Astrocyte of the hippocampus (primary cell): ENCODE measurements at places on chromosomes 4 and X.

- DNase-seq = peak; percentile 78
Measured at GRCh38 chrX:101595739-101596419, 21.9 kb downstream of the ARMCX6 start.

DNA sequence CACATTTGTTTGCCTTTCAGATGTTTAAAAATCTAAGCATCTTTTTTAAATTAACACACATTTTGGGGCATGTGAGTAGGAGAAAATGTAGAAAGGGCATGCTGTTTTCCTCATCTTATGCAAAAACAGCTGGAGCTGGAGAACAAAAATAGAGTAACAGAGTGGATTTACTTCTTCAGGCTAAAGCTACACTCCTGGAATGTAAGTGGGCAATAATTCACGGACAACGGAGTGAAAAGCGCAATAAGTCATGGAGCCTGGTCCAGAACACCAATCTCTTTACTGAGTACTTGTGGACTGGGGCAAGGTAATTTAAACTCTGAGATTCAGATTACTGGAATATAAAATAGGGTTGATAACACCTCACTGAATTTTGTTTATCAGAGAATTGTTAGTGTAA, 1018.8 kb upstream of the HS3ST1 start:
- no peak for DNase-seq

DNA sequence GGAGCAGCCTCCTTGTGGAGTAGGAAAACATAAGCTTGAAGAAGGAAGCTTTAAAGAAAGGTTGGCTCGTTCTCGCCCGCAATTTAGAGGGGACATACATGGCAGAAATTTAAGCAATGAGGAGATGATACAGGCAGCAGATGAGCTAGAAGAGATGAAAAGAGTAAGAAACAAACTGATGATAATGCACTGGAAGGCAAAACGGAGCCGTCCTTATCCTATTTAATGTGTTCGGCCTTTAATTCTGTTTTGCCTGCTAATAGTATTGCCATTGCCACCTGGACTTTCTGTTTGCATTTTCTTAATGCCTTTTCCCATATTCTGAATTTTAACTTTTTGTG, 1.4 kb downstream of the TCEAL1 start:
- no peak for DNase-seq

GRCh38 chr4:74161666-74162450, 3.9 kb downstream of the MTHFD2L start:
- peak; percentile 3 for DNase-seq

- DNase-seq = no peak
Measured at GRCh38 chr4:140122891-140123290, 31.1 kb downstream of the MAML3 start.

DNA sequence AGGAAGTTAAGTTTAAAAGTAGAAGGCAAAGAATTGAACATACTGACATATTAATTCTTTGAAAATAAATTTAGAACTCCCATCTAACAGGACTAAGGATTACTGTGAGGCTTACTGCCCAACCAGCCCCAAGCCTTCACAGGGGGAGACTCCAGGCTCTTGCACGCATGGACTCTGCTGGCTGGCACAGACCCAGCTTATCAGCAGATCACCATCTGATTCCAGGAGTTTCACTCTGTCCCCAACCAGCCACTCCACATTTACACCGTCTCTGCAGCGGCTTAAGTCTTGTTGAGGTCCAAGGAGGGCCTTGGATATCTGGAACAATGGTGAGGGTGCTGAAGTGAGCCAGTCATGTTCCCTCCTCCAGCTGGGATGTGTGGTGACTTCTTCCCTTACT, 16.4 kb upstream of the OTUD4 start:
- no peak for DNase-seq

GRCh38 chr4:7647600-7648543, 213.1 kb upstream of the PSAPL1 start:
- DNase-seq = no peak

- no peak for DNase-seq
Measured at GRCh38 chrX:118717678-118718391, 9.6 kb upstream of the IL13RA1 start.

DNA sequence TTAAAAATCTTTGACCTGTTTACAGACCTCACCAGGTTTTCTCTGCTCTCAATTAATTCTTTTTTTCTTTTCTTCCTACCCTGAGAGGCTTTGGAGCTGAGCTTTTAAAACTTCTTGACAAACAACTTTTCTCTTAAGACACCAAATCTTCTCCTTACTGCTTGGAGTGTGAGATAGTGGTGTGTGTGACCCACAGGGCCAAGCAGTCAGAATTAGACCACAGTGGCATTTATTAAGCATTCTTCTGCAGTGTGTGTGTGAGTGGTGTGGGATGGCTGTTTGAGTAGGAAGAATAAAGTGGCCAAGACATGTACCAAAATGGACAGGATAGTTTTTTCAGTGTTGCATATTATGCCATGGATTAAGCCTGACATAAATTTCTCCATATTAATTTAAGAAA, 665.1 kb downstream of the RAPGEF2 start:
- DNase-seq = peak; percentile 70

- DNase-seq = no peak
Measured at GRCh38 chrX:24696294-24696693, 2.6 kb downstream of the POLA1 start.
